Stimulated activated CD4-positive, alpha-beta T cell treated with anti-CD3 and anti-CD28 coated beads, Interleukin-15, amount 100 ng/mL, for 1 hour (primary cell): ENCODE measurements at places on chromosomes 2 and 18.

- no peak for DNase-seq
Observed at GRCh38 chr2:27907547-27907946, 17.0 kb downstream of the BABAM2 start.

GRCh38 chr2:33491441-33492084 lies 15.1 kb downstream of the RASGRP3 start:
- DNase-seq: no peak

GRCh38 chr2:27921880-27922547 lies 31.5 kb downstream of the BABAM2 start:
- no peak for DNase-seq

GRCh38 chr2:38164881-38165280 lies 88.9 kb upstream of the CYP1B1 start:
- DNase-seq: no peak

DNA sequence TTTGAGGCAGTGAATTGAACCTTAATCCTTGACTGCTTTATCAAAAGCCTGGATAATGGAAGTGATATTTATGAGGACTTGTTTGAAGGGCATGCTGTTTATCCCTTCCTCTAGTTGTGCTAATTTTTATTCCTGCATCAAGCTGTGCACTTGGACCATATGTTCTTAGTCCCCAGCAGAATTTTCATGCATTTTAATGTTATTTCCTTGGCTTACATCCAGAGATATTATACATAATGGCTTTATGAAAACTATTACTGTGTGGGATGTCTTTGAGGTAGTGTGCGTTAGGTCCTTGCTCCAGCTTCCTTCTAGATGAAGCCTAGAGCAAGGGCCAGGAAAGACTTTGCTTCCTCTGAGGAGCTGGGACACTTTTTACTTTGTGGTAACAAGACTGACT lies 378.4 kb downstream of the LPIN1 start:
- DNase-seq: no peak

GRCh38 chr2:232857158-232857563 lies 12.9 kb upstream of the SNORC start:
- DNase-seq: no peak

- DNase-seq: no peak
Observed at GRCh38 chr18:11251891-11252270, 102.5 kb upstream of the PIEZO2 start.

DNA sequence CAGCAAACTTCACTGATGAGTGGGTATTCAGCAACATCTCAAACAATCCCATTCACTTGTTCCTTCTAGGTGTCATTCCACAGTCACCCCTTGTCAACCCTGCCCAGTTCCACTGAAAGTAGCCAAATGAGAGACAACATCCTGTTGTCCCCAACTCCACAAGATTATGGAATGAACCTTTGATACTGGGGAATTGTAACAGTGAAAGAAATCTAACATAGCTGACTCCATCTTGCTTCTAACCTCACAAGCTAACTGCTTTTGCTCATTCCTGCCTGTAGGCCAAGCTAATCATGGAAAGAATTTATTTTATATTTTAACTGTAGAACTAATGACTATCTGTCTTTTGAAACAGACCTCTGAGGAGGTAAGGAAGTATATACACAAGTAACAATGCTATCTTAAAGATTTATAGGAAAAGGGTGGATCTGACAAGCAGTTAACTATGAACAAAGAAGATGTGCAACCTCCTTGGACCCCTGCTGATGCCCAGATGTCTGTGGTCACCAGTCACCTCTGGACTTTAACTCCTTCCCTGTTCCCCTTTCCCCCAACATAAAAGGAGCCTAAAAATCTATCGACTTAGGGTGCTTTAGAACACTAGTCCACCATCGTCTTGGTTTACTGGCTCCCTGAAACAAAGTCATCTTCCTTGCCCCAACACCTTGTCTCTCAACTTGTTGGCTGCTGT lies 6.9 kb upstream of the ANXA4 start:
- no peak for DNase-seq

DNA sequence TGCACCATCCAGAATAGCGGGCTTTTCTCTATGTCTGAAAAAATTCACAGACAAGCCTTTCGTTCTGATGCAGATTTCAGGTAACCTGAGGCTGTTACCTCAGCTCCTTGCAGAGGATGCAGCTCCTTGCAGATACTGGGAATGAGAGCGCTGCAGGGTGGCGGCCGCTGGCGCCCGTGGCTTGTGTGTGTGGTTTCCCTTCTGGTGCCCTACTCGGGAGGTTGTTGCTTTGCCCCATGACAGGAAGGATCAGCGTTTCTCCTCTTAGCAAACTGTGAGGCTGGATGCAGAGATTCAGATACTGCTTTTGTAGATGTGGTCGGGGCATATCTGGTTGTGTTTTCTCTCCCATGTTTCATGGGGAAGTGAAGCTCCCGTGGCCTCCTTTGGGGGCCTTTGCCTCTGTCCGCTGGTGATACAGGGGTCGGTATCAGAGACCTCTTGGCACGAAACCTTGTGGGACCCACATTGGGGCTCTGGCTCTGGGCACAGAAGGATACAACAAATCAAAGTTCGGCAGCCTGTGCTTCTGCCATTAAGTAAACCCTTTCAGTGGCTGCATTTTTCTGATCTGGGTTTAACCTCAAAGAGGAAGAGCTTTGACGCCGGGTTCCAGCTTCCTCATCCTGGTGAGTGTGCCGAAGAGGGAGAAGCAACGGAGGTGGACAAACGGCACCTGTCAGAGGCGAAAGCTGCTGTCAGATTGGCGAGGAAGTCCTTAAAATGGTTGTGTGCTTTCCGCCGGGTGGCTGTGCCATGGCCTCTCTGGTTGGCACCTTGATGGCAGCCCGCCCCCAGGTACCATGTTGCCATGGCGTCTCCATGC lies 127.8 kb downstream of the MBP start:
- DNase-seq: no peak

- no peak for DNase-seq
Observed at GRCh38 chr2:202387608-202388342, 11.6 kb downstream of the BMPR2 start.

GRCh38 chr2:71748227-71748626 lies 294.9 kb downstream of the DYSF start:
- no peak for DNase-seq

- DNase-seq: no peak
Observed at GRCh38 chr2:179595284-179595683, 266.1 kb downstream of the ZNF385B start.

- no peak for DNase-seq
Observed at GRCh38 chr18:13893418-13893760, 21.9 kb downstream of the MC2R start.

- DNase-seq: no peak
Observed at GRCh38 chr18:56647071-56647470, 4.1 kb upstream of the WDR7 start.

- DNase-seq: no peak
Observed at GRCh38 chr2:109264595-109265328, 135.8 kb downstream of the SH3RF3 start.

DNA sequence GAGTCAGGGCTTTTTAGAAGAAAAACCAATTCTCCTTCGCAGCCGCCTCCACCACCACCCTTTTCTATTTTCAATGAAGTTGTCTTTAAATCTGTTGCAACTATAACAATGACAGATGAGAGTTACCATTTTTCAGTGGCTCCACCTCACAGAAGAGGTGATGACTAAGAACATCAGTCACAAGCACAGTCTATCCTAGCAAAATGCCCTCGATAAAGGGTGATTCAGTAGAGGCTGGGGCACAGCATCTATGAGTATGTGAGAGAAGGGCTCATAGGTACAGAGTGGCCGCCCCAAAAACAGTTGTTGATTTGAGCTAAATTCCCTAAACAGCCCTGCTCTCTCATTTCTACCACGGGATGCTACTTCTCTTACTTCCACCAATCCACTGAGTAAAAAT lies 310.8 kb upstream of the MGAT5 start:
- no peak for DNase-seq

DNA sequence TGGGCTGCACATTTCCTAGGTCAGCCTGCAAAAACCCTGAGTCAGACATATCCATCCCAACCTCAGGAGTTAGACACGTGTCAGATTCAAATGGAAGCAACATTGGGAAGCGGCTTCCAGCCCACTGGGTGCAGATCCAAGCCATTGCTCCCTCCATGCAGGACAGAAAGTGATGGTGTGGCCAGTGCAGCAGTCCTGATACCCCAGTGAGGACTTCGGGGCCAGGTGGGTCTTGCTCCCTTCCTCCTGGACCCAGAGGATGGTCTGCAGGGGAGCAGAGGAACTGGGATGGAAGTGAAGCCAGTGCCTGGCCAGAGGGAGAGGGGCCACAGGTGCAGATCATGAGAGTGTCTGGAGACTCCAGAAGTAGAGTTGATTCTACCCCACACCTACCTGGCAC lies 252.0 kb downstream of the FAM210A start:
- no peak for DNase-seq

GRCh38 chr2:77268626-77269025 lies 253.6 kb downstream of the LRRTM4 start:
- DNase-seq: no peak

DNA sequence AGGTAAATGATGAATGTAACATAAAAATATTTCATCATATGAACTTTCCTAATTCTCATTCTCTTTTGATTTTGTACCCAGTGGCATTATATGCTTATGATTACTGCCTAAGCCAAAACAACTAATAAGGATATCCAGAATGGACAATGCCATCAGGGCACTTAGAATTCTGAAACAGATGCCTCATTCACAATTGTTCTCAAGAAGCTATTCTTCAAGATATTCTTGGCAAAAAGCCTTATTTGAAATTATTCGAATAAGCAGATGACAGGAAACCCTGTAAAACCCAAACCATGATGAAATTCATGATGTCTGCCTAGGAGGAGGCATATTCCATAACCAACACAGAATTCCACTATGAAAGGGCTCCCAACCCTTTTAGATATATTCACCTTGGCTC lies 353.2 kb upstream of the TRIB2 start:
- DNase-seq: no peak

DNA sequence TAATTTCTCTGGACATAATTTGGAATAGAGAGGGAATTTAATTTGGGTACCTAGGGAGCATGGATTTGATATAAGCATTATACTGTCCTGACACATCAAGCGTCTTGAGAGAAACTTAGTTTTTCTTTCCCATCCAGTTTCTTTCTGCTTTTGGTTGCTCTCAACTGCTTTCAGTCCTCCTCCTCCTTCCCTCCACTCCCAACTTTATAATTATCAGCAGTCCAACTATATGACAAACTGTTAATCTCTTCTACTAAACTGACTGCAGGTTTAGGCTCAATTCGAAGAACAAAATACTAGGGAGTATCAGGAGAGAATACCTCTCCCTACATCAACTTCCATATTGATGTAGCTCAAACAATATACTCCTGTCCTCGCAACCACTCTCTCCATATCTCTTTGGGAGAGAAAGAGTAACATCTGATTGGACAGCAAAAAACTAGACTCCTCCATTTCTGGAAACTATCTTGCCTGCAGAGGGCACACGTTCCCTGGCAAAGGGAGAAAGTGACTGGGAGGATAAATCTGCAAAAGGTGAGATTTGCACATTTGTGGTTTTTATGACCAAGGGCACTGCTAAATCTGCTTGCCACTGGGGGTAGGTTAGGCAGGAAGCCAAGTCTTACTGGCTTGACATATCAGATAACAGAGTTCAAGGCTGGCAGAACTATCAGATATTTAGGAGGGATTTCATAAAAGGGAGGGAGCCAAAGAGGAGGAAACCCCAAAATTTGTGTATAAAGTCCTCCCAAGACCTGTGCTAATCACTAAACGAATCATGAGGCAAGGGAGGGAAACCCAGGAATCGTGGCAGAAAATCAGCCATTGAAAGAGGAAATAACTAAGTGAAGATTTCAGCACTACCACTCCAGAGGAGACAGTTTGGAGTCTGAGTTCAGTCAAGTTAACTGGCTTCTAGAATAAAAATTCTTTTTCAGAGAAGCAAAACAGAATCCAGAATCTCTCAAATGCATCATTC lies 40.0 kb downstream of the ICA1L start:
- no peak for DNase-seq

GRCh38 chr2:143477714-143478443 lies 348.7 kb downstream of the ARHGAP15 start:
- DNase-seq: no peak

- no peak for DNase-seq
Observed at GRCh38 chr2:120302301-120302700, 43.6 kb upstream of the INHBB start.

DNA sequence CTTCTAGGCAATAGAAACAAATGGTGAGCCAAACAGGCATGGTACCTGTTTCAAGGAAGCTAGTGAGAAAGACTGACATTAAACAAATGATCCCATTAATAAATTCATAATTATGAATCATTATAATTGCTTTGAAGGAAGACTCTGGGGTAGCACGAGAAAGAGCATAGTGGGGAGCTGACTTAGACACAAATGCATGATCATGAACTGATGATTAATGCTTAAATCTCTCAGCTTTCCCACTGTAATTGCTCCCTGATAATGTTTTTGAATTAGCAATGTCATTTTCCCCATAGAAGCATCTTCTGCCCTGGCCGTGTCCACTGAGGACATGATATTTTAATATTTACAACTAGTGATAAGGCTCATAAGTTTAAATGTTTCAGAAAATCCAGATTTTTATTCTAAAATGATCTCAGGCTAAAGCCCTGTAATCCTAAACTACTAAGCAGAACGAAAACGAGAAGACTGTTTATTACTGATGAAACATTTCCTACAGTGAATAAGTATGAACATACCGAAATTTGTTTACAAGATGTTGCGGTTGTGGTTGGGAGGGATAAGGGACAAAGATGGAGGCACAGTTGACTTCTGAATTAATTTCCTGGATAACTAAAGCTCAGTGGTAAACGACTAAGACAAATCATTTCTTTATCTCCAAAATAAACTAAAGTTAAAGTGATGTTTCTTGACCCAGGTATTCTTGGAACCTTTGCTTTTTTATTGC lies 47.3 kb upstream of the TACR1 start:
- no peak for DNase-seq

- no peak for DNase-seq
Observed at GRCh38 chr2:191018643-191019119, 4.7 kb upstream of the STAT1 start.

DNA sequence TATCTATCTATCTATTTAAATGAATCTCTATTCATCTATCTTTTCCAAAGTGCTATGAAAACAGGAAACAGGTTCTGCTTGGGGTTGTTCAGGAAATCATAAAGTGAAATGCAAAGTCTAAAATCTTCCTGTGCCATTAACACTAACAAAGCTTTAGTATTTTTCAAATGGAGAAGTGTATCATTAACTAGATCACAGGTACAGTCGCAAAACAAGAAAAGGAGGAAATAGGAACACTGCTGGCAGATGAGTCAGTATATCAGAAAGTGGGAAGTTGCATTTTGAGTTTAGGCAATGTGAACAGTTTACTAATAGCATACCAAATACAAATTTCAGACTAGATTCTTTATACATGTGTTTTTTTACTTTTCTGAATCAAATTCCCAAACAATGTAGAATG lies 888.5 kb upstream of the FSHR start:
- no peak for DNase-seq
